ENCODE measurements at places on chromosomes 2 and 18.
A peak's percentile ranks its signal among the peaks of the same experiment; 100 is the strongest.

GRCh38 chr18:62287781-62288664 is 37.1 kb upstream of the TNFRSF11A start:
- DNase-seq: no peak

DNA sequence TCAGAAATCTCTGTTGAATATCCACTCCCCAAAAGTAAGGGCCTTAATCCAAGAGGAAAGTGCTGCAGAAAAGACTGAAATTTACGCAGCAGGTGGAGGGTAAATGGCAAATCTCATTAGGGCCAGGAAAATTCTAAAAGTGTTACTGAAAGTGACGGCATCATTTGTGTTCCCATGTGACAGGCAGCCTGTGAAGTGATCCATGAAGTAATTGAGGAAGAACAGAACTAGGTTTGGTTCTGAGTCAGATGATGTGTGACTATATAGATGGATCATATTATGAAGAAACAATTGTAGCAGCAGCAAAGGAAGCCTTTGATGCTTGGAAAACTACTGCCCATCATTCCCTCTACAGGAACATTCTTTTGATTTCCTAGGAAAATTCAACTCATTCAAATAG is 401.2 kb downstream of the TGIF1 start:
- no peak for DNase-seq

DNA sequence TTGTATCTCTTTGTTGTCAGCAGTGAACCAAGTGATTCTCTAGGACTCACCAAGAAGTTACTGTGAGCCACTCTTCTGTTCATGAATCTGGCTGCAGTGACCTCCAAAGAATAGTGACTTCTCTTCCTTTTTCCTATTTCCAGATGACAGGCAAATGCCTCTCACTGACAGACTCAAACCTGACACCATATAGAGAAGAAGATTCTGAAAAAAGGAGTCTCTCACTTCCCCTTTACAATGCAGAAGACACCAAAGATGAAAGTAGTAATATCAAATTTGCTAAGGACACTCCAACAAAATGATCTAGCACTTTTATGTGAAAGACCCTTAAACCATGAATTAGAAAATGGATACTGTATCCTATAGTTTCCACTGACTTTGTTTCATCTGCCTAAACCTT is 44.4 kb upstream of the SETBP1 start:
- no peak for DNase-seq

GRCh38 chr18:56199580-56200330 is 438.6 kb downstream of the TXNL1 start:
- DNase-seq: no peak

DNA sequence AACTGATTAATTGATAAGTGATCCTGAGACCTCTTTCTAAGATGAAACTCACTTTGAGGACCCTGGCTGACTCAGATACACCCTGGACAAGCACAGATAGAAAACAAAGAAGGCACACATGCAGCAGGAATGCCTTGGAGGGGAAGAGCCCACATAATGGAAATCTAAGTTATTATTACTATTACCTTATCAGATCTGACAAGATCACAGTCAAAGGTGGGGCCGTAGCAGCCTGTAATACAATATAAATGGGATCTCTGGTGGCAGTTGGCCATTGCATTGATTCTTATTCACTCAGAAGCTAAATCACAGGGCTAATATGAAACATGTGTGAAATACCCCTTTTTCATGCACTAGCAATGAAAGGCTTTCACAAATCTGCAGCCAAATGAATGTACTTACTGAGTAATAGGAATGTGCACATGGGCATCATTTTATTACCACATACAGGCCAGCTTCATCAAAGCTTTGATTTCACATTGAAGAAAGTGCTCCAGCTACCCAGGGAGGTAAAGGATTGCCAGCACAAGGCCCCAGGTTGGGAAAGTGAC is 84.0 kb downstream of the ZBTB7C start:
- no peak for DNase-seq

DNA sequence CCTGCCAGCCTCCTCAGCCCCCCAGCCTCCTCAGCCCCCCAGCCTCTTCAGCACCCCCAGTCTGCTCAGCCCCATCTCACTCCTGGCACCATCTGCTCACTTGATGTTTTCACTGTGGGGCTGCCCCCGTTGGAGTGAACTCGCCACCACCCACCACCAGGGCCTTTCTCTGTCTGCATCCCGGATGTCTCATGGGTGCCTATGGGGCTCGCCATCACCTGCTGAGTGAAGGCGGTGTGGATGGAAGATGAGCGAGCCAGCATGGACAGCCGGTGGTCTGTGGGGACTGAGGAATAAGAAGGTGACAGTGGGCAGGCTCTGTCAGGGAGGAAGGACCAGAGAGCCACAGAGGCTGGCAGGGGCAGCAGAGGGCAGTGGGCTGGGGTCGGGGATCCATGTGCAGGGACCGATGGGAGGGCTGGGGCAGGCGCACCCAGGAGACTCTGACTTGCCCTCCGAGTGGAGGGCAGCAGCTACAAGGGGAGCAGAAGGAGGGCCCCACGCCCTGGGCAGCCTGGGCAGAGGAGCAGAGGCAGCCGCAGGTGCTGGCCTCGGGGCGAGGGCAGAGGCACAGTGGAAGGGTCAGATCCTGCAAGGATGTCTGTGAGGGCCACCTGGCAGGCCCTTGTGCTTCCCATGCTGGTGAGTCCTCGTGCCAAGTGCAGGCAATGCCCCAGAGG is 74.7 kb upstream of the ODC1 start:
- DNase-seq: peak; percentile 42
